Stimulated activated CD8-positive, alpha-beta memory T cell treated with anti-CD3 and anti-CD28 coated beads, Interleukin-4, amount 100 ng/mL, for 4 hours (primary cell): ENCODE measurements at places on chromosomes 3 and 15.

DNA sequence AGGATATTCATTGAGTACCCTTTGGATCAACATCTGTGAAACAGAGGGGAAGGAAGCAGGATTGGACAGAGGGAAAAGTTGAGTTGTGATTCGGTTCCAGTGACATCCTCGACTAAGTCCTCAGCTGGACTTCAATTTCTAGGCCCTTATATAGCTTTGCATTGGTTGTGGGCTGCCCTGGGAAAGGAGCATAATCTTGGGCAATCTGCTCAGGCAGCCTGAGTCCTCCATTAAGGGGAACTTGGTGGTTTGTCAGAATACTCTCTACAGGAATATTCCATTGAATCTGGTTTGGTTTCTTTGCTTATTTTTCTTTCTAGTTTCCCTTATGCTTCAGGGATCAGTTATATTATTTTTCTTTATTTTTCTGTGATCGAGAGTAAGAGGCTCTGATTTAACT lies 94.1 kb downstream of the TCF12 start:
- no peak for DNase-seq

DNA sequence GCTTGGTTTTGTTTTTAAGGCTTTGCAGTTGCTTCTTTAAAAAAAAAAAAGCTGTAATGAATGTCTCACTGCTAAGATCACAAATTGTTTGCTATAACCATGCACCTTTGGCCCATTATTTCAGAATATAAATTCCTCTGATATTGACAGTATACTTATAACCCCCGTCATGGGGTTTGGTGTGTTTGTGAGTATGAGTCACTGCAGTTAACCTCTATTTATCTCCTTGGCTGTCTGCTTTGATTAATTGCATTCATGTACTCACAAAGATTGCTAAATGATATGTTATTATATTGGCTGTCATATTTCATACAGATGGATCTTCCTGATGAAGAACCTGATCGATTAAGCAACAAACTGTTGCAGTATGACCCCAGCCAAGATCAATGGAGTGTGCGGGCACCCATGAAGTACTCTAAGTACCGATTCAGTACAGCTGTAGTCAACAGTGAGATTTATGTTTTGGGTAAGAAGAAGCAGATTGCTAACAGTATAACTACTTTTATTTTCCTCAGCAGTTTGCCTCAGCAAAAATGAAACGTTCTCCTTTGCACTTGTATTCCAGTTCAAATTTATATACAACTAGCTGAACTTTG lies 14.9 kb downstream of the KBTBD12 start:
- DNase-seq, result no peak

- no peak for DNase-seq
These were observed 79.3 kb downstream of the EEFSEC start for GRCh38 chr3:128232376-128233178.

DNA sequence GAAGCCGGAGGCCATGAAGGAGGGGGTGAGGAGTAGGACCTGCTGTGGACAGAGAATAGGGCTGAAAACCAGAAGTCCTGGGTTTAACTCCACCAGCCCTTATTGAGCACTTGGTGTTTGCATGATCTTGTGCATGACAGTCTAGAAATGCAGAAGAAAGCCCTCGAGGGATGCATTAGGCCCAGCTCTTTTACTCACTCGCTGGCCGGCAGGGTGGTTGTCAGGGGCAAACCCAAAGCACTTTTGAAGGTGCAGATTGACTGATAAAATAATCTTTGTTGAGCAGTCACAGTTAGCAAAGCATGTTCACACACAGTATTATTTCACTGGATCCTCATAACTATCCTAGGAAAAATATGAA lies 55.3 kb downstream of the CORO2B start:
- no peak for DNase-seq
